ENCODE measurements at places on chromosomes 1 and 21. TPM values are rescaled to one million over a fixed set of nuclear protein-coding genes. Genes with fewer than 3 reads are reported as not detected.

- no peaks in the 10 kb centered on the region for H3K27me3 ChIP-seq
- H3K36me3 ChIP-seq = peaks cover 19% of the 10 kb centered on the region
- no peaks in the 10 kb centered on the region for H3K4me1 ChIP-seq
- no peak overlapping the region for H3K27ac ChIP-seq
- DNase-seq = no peak
- no peak overlapping the region for H3K4me3 ChIP-seq
Measured at GRCh38 chr1:21716169-21716568, 47.0 kb upstream of the RAP1GAP start.

- no peaks in the 10 kb centered on the region for H3K36me3 ChIP-seq
- no peak overlapping the region for H3K27ac ChIP-seq
- no peak overlapping the region for H3K4me3 ChIP-seq
- peaks cover 17% of the 10 kb centered on the region for H3K27me3 ChIP-seq
- H3K4me1 ChIP-seq = peaks cover 8% of the 10 kb centered on the region
- DNase-seq = no peak
Measured at GRCh38 chr1:112517231-112517630, 8.5 kb downstream of the WNT2B start.

DNA sequence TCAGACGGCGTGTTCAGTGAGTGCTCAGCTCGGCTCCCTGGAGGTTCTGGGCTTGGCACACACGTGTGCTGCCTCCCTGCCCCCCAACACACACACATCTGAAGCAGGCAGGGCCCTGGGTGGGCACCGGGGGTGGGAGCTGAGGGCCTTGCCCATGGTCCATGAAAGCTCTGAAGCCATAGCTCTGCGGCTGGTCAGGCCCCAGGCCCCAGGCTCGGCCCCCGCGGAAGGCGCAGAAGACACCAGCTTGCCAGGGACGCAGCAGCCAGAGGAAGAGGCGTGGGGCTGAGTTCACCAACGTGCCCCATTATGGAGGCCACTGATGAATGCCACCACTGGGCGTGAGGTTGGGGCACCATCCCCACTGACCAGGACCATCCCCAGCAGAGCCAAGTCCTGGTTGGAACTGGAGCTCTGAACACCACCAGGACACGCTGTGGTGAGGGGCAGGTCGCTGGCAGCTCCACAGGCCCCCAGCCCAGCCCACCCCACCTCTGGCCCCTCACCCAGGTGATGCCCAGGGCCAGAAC, 4.2 kb downstream of the AURKAIP1 start:
- no peak overlapping the region for H3K27ac ChIP-seq
- H3K4me1 ChIP-seq = peaks cover 26% of the 10 kb centered on the region
- H3K36me3 ChIP-seq = no peaks in the 10 kb centered on the region

DNA sequence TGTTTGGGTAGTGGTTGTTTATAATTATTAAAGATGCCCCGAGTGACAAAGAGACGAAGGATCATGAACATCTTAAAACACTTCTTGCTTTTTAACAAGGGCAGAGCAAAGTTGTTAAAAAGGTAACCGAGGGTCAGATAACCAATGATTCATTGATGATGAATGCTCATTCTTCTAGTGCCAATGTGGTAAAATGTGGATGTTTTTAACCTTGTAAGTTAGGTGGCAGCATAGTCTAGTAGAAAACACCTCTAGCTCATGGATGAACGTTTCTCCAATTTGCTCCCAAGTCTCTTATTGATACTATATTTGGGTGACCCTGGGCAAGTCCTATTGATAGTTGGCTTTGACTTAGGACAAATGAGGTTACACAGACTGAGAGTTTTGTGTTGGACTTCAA, 167.9 kb downstream of the KIF26B start:
- no peak overlapping the region for H3K27ac ChIP-seq
- H3K4me1 ChIP-seq = no peaks in the 10 kb centered on the region
- no peaks in the 10 kb centered on the region for H3K36me3 ChIP-seq
- no peak for DNase-seq
- peaks cover 4% of the 10 kb centered on the region for H3K27me3 ChIP-seq
- H3K4me3 ChIP-seq = no peak overlapping the region

- H3K36me3 ChIP-seq = no peaks in the 10 kb centered on the region
- no peak overlapping the region for H3K27ac ChIP-seq
- H3K4me3 ChIP-seq = no peak overlapping the region
- DNase-seq = peak; percentile 23
- H3K27me3 ChIP-seq = no peaks in the 10 kb centered on the region
Measured at GRCh38 chr1:89088572-89088971, 23.6 kb upstream of the GBP1 start.

GRCh38 chr1:1099506-1100183, 16.2 kb downstream of the C1orf159 start:
- DNase-seq = no peak
- no peaks in the 10 kb centered on the region for H3K36me3 ChIP-seq
- H3K4me1 ChIP-seq = peaks cover 10% of the 10 kb centered on the region
- no peak overlapping the region for H3K27ac ChIP-seq

DNA sequence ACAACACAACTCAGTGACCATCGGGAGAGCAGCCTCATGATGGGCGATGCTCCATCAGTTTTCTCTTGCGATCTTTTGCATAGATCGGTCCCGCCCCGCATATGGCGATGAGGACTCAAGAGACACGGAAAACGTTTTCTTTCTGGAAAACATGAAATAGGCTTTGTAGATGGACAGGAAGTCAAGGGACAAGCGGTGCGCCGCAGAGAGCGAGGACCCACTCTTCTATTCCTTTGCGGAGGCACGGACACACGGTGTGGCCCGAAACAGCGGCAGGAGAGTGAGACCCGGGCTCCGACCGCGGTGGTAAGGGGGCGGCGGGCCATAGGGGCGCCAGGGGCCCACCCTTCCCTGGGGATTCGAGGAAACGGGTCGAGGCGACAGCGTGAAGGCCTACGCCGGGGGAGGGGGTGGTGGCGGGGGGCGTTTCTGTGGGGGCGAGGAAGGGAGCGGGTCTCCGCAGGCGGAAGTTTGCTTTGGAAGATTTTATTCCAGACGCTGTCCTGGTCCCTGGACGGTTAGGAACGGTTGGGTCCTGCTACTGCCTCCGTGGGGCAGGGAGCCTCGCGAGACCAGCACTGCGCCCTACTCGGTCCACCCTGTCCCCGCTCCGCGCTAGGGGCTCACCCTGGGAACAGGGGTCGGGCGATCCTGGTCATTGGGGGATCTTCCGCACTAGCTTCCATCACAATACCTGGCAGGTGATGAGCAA, 796 bp upstream of the TDRKH start:
- peaks cover 24% of the 10 kb centered on the region for H3K4me1 ChIP-seq
- H3K27ac ChIP-seq = peak overlapping the region; percentile 71
- no peaks in the 10 kb centered on the region for H3K36me3 ChIP-seq
- H3K27me3 ChIP-seq = no peaks in the 10 kb centered on the region
- peak overlapping the region; percentile 79 for H3K4me3 ChIP-seq

DNA sequence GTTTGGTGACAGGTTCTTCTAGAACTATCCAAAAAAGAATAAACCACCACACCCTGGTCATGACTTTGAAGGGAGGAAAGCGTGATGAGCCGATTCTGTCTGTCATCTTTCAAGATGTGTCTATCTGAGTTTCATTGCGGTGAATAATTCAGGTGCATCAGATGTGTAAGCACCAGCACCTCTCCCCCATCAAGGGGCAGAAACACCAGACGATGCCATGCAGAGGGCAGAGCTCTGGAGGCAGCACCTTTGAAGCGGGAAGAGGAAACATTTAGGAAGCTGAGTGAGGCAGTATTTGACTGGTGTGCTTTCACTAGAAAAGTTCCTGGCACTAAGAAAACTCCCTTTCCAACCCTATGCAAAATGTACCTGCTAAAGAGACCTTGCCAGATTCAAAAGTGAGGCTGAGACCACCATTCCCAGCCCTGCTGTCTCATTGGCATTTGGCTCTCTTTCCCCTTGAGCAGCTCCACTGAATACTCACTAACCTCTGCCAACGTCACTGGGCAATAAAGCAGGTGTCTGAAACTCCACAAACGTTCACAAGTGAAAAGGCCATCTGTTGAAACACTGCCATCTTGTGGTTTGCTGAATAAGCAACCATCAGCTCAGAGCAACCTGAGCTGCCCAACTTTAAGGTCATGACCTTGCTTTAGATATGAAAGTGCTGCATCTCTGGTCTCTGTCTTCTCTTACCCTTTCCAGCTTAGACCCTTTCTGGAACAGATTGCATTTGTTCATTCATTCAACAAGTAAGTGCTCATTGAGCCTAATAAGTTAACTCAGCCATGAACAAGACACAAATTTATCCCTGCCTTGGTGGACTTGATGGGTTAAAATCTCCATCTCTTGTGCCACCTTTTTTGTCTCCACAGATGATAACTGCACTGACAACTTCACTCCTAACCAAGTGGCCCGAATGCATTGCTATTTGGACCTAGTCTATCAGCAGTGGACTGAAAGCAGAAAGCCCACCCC, 228.6 kb downstream of the PAPPA2 start:
- no peak overlapping the region for H3K27ac ChIP-seq
- no peak overlapping the region for H3K4me3 ChIP-seq
- peak; percentile 52 for DNase-seq
- H3K36me3 ChIP-seq = no peaks in the 10 kb centered on the region
- no peaks in the 10 kb centered on the region for H3K27me3 ChIP-seq

GRCh38 chr1:203142124-203142523, 14.6 kb downstream of the ADORA1 start:
- H3K36me3 ChIP-seq = no peaks in the 10 kb centered on the region
- no peak overlapping the region for H3K27ac ChIP-seq
- no peak overlapping the region for H3K4me3 ChIP-seq

DNA sequence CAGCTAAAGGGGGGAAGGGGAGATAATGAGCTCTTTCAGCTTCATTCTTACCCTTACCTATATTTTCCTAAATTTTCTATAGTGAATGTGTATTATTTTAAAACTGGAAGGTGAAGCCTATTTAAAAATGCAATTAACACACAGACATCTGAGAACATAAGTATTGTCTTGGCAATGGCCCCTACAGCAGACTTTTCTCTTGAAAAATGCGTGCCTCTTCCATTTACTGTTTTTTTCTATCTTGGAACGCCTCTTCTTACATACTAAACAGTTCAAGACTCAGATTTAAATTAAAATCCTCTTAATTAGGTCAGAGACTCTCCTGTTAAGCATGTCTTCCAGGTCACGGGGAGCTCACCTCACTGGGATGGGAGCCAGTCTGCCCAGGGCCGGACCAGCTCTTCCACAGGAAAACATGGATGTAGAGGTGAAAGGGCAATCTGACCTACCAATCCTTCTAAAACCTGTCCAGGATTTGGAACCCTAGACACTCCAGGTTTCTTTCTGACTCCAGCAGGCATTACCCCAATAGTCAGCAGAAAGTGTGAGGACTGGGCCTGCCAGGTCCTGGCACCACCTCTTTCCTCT, 137.3 kb downstream of the ZNF281 start:
- peaks cover 48% of the 10 kb centered on the region for H3K4me1 ChIP-seq
- no peak overlapping the region for H3K4me3 ChIP-seq
- no peak for DNase-seq

The S100B gene
- not detected for total RNA-seq

The NEXN gene
- total RNA-seq = 1.1 TPM

The EDN2 gene
- total RNA-seq = not detected

All from HepG2 (cell line).